ENCODE measurements at places on chromosomes 1 and 21. TPM values are rescaled to one million over a fixed set of nuclear protein-coding genes. Genes with fewer than 3 reads are reported as not detected.

ASTN1 gene
- total RNA-seq: not detected

C1orf210 gene
- not detected for total RNA-seq

AMPD1 gene
- not detected for total RNA-seq

CD244 gene
- total RNA-seq: 0.35 TPM

SPRR2E gene
- total RNA-seq: not detected

KRTAP23-1 gene
- total RNA-seq: not detected

KCNA2 gene
- total RNA-seq: 0.08 TPM

WDR64 gene
- total RNA-seq: not detected

KRTAP11-1 gene
- not detected for total RNA-seq

CLCNKB gene
- total RNA-seq: not detected

ST7L gene
- 6.0 TPM for total RNA-seq

SEC16B gene
- 0.10 TPM for total RNA-seq

PPIE gene
- total RNA-seq: 46.5 TPM

- no peak for DNase-seq
- H3K36me3 ChIP-seq: no peaks in the 10 kb centered on the region
- no peaks in the 10 kb centered on the region for H3K4me1 ChIP-seq
- no peaks in the 10 kb centered on the region for H3K27me3 ChIP-seq
- H3K4me3 ChIP-seq: no peak overlapping the region
- H3K27ac ChIP-seq: no peak overlapping the region
Observed at GRCh38 chr1:39147099-39148025, 57.1 kb upstream of the MACF1 start.

DNA sequence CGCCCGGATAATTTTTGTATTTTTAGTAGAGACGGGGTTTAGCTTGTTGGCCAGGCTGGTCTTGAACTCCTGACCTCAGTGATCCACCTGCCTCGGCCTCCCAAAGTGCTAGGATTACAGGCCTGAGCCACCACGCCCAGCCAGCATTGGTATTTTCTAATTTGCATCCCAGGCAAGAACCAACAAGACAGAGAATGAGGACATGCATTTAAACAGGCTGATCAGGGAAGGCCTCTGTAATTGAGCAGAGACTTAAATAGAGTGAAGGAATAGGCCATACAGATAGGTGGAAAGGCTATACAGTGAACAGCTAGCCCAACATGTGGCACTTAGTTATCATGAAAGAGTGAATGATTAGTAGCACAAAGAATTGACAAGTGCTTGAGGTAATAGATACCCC is 230.4 kb downstream of the SLC35F3 start:
- no peak overlapping the region for H3K27ac ChIP-seq
- no peak overlapping the region for H3K4me3 ChIP-seq
- H3K4me1 ChIP-seq: no peaks in the 10 kb centered on the region

DNA sequence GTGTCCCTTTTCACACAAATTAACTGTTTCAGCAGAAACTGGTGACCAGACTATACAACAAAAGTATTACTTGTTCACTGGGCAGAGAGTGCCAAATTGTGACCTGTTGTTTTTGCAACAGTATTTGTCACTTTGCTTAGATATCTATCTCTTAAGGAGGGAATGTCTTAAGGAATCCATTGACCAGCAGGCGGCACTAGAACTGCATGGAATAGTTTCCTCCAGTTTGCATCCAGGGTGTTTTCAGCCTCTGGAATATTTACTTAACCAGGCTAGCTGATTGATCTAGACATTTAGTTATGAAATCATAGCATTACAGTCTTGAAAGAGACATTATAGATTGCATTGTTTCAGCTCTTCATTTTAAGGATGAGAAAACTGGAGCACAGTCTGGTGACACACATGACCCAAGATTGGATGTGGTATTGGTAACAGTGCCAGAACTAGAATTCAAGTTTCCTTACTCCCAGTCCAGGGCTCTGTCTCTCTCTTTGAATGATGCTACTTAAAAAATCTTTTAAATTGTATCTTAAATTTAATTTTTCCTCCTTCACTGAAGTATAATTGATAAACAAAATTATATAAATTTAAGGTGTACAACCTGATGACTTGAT is 16.9 kb downstream of the RPTN start:
- H3K36me3 ChIP-seq: no peaks in the 10 kb centered on the region
- no peak overlapping the region for H3K4me3 ChIP-seq
- H3K27me3 ChIP-seq: no peaks in the 10 kb centered on the region

DNA sequence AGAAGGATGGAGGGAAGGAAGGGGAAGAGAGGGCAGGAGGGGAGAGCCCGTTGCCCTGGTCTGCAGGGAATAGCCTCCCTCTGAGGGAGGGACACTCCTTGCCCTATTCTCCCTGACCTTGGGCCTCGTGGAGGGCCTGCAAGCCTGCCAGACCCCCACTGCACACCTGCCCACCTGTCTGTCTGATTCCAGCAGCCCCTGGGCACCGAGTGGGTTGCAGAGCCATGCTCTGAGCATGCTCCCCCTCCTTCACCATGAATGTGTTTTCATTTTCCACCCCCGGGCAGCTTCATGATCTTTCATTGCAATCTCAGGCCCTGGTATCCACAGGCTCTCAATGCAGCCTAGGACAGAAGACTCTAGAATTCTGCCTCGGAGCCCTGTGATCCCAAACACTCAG is 5.1 kb upstream of the NPHP4 start:
- H3K36me3 ChIP-seq: peaks cover 4% of the 10 kb centered on the region
- H3K4me3 ChIP-seq: no peak overlapping the region
- no peaks in the 10 kb centered on the region for H3K27me3 ChIP-seq

DNA sequence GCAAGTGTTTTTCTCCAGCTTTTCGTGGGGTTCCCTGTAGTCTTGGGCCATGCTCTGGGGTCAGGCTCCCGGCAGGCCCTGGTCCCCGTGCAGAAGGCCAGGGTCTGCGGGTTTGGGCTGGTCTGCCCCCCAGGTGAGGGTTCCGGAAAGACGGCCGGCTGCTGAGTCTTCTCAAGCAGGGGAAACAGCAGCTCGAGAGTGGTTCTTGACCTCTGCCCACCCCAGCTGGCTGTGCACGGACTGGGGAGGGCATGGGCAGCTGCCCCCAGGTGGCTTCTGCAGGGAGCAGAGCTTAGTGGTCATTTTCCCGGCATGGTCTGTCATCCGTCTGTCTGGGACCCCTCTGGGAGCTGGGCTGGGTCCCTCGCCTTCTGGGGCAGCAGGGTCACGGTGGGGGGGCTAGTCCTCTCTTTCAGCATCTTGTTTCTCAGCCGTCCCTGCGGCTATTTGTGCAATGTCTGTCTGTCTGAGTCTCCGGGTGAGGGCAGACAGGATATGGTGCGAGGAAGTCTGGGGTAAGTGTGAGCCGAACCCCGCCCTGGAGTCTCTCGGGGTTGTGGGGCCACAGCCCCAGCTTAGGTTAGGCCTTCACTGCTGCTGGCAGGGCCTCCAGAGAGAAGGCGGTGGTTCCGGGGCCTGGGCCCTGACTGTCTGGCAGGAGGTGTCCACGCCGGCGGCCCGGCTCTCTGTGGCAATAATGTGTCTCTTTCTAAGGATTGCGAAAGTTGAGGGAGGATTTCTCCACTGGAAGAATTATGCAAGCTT is 6.1 kb downstream of the SKI start:
- DNase-seq: no peak
- peak overlapping the region; percentile 61 for H3K27ac ChIP-seq
- no peaks in the 10 kb centered on the region for H3K27me3 ChIP-seq
- H3K4me3 ChIP-seq: peak overlapping the region; percentile 57

- no peak overlapping the region for H3K4me3 ChIP-seq
- H3K27me3 ChIP-seq: no peaks in the 10 kb centered on the region
- H3K27ac ChIP-seq: no peak overlapping the region
Observed at GRCh38 chr1:234395297-234395696, 22.0 kb downstream of the COA6 start.

GRCh38 chr21:29190923-29191331 is 60.5 kb downstream of the MAP3K7CL start:
- no peaks in the 10 kb centered on the region for H3K27me3 ChIP-seq
- no peak overlapping the region for H3K4me3 ChIP-seq
- peaks cover 2% of the 10 kb centered on the region for H3K4me1 ChIP-seq
- no peaks in the 10 kb centered on the region for H3K36me3 ChIP-seq

GRCh38 chr1:14181191-14181795 is 417.2 kb upstream of the KAZN start:
- H3K4me1 ChIP-seq: no peaks in the 10 kb centered on the region
- no peak overlapping the region for H3K27ac ChIP-seq
- no peak overlapping the region for H3K4me3 ChIP-seq
- no peaks in the 10 kb centered on the region for H3K36me3 ChIP-seq

DNA sequence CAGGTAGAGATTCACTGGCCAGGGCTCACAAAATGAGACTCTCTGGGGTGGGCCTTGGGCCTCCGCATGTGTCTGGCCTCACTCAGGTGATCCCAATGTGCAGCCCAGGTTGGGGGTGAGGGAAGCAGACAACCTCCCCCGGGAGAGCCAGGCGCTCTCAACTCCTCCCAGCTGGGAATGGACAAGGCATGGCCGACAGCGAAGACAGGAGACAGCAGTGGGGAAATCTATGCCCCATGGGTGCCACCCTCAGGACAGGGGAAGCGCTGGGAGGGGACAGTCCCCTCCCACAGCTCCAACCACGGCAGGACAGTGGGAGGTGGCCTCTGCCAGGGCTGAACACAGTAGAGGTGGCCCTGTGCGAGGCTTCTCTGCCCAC is 47.7 kb downstream of the PRDM15 start:
- no peaks in the 10 kb centered on the region for H3K27me3 ChIP-seq
- no peak overlapping the region for H3K27ac ChIP-seq
- DNase-seq: no peak
- peaks cover 35% of the 10 kb centered on the region for H3K4me1 ChIP-seq

DNA sequence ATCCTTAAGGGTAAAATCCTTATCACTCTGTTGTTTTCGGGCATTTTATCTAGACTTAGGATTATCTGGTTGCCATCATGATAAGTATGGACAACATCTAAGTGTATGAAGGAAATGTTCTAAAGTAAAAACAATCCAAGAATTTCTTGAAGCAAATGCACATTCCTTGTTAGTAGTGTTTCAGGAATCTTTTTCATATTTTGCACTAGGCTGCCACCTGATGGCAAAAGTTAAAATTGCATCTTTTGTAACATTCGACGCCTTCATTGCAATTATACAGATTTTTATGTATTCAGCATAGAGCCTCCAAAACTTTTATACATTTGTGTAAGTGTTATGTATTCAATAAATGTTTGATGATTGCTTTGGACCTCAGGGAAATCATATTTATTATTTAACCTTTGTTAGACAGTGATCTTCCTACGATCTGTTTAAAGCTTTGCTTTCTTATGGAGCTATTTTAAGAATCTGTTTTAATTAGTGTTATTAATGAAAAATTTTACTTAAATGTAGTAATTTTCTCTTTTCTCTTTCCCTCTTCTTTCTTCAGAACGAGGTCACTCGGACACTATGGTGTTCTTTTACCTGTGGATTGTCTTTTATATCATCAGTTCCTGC is 49.4 kb upstream of the KIAA1614 start:
- no peaks in the 10 kb centered on the region for H3K36me3 ChIP-seq
- H3K27me3 ChIP-seq: no peaks in the 10 kb centered on the region
- no peak for DNase-seq
- H3K4me1 ChIP-seq: no peaks in the 10 kb centered on the region

GRCh38 chr1:27053977-27054753 is 41.5 kb upstream of the TENT5B start:
- no peak overlapping the region for H3K27ac ChIP-seq
- H3K4me1 ChIP-seq: no peaks in the 10 kb centered on the region
- no peaks in the 10 kb centered on the region for H3K27me3 ChIP-seq
- H3K4me3 ChIP-seq: no peak overlapping the region
- no peaks in the 10 kb centered on the region for H3K36me3 ChIP-seq

GRCh38 chr1:67484492-67484891 is 54.3 kb upstream of the SERBP1 start:
- H3K4me1 ChIP-seq: no peaks in the 10 kb centered on the region
- H3K36me3 ChIP-seq: no peaks in the 10 kb centered on the region
- H3K27me3 ChIP-seq: peaks cover under 1% of the 10 kb centered on the region
- H3K4me3 ChIP-seq: no peak overlapping the region
- no peak for DNase-seq

DNA sequence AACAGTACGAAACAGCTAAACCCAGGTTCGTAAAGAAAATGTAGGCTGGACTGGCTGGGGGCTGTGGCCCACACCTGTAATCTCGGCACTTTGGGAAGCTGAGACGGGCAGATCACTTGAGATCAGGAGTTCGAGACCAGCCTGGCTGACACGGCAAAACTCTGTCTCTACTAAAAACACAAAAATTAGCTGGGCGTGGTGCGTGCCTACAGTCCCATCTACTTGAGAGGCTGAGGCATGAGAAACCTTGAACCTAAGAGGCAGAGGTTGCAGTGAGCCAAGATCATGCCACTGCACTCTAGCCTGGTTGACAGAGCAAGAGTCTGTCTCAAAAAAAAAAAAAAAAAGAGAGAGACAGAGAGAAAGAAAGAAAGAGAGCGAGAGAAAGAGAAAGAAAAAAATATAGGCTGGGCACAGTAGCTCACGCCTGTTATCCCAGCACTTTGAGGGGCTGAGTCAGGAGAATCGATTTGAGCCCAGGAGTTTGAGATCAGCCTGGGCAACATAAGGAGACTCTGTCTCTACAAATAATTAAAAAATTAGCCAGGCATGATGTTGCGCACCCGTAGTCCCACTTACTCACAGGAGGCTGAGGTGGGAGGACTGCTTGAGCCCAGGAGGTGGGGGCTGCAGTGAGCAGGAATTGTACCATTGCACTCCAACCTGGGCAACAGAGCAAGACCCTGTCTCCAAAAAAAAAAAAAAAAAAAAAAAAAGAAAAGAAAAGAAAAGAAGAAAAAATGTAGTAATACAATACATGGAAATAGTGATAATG is 35.7 kb downstream of the CAPZB start:
- no peak overlapping the region for H3K4me3 ChIP-seq
- H3K4me1 ChIP-seq: peaks cover 49% of the 10 kb centered on the region
- no peaks in the 10 kb centered on the region for H3K27me3 ChIP-seq
- DNase-seq: no peak

GRCh38 chr21:46081022-46081861 is 16.7 kb upstream of the COL6A2 start:
- no peaks in the 10 kb centered on the region for H3K4me1 ChIP-seq
- no peaks in the 10 kb centered on the region for H3K27me3 ChIP-seq
- H3K4me3 ChIP-seq: no peak overlapping the region
- H3K27ac ChIP-seq: no peak overlapping the region
- no peaks in the 10 kb centered on the region for H3K36me3 ChIP-seq
